ENCODE measurements at places on chromosomes 11 and 22.

DNA sequence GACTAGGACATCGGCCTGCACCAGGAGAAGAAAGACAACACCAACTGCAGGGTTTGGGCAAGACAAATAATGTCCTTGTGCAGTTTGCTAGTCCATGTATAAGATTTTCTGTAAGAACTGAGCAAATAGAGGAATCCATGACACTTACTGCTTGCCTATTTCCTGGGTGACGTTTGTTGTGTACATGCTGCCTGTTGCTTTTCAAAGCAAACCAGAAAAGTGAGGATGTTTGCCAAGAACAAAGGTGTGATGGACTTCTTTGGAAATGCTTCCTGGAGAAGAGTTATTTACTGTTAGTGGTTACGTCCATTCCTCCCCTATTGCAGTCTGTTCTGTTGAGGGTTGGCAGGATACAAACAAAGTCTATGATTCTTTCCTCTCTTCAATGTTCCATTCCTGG lies 126.5 kb downstream of the CASP12 start:
- no peak for DNase-seq

- no peak for DNase-seq
These were observed 2.3 kb upstream of the IRF7 start for GRCh38 chr11:617912-618682.

GRCh38 chr11:104033134-104033533 lies 3.3 kb upstream of the DDI1 start:
- DNase-seq = peak; percentile 84

DNA sequence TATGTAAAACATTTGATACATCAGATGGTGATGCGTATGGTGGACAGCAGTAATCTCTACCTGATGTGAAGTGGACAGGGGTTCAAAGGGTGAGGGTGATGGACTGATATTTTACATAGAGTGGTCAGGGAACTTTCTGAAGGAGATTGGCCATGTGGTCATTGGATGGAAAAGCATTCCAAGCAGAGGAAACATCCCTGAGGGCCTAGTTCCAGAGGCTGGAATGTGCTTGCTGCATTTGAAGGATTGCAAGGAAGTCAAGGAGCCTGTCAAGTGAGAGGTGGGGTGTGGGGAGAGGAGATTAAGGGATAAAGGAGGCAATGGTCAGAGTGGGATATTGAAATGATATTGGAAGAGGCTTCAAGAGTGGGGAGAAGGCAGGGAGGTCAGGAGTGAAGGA lies 151.9 kb upstream of the NTM start:
- no peak for DNase-seq

- DNase-seq = peak; percentile 5
These were observed 108.7 kb upstream of the SNX19 start for GRCh38 chr11:131025020-131025419.

DNA sequence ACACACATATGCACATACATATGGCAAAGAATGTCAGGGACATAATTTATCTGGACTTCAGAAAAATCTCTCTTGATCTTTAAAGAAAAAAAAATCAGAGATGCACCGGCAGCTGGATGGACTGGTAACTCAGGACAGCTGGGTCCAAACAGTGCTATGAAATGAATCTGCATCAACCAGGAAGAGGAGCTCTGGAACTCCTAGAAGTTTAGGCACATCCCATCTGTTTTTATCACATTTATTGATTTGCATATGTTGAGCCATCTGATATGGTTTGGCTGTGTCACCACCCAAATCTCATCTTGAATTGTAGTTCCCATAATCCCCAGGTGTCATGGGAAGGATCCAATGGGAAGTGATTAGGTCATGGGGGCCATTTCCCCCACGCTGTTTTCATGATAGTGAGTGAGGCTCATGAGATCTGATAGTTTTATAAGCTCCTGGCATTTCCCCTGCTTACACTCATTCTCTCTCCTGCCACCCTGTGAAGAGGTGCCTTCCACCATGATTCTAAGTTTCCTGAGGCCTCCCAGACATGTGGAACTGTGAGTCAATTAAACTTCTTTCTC lies 87.7 kb upstream of the AKIP1 start:
- no peak for DNase-seq

DNA sequence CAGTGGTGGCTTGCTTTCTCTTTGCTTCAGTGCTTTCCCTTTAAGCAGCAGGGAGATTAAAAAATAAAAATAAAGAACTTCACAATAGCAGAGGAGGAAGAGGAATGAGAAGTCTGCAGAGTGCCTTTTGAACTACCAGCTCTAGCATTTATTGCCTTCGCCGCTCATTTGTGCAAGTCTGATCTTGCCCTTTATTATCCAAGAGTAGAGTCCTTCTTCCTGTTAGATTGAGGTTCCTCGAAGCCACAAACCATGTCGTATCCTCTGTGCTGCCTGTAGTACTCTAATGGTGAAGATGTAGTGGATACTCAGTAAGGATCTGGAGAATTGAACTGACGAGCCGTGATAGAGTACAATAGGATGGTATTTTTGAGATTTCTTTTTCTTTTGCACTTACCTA lies 101.2 kb upstream of the RAG2 start:
- no peak for DNase-seq

DNA sequence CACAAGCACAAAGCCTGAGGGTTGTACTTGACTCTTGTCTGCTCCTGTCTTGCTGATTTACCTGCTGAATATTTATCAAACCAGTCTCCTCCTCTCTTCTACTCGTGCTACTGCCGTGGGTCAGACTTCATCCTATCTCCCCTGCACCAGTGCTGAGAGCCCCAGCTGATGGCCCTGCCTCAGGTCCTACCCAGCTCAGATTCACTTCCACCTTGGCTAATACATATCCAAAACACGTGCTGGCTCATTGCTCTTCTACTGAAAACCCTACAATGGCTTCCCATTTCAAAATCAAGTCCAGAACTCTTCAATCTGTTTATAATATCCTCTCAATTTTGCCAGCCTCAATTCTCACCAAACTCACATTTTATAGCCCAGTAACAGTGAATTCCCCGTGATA lies 48.3 kb downstream of the RAB30 start:
- DNase-seq = no peak

- DNase-seq = no peak
These were observed 15.4 kb downstream of the FAM83F start for GRCh38 chr22:40009951-40010671.

- no peak for DNase-seq
These were observed 644.2 kb downstream of the ETS1 start for GRCh38 chr11:127943152-127943551.

GRCh38 chr22:29216873-29217666 lies 11.4 kb downstream of the EMID1 start:
- DNase-seq = peak; percentile 15

DNA sequence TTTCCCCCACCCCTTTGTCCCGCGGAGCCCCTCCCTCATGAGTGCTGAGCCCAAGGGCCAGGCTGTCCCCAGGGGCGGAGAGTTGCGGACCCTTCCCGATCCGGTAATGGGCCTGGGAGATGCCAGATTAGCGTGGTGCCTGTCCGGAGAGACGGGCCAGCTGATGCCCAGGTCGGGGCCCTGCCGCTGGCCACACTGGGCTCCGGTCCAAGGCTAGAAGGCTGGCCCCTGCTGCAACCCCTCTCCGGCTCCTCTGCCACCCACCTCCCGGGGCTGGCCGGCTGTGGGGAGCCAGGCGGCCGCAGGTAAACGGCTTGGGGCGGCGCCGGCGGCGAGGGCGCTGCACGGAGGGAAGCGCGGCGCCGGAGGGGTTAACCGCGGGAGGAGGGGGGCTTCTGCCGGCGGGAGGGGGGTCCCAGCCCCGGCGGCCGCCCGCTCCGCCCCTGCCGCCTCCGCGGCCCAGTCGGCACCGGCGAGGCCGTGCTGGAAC lies at the start of gene KCNK4:
Gene KCNK4, plus strand, starts transcription at position 41 of the 490 bp plus-strand sequence. CDS start 1,717 bp downstream, outside the sequence.
- no peak for DNase-seq

DNA sequence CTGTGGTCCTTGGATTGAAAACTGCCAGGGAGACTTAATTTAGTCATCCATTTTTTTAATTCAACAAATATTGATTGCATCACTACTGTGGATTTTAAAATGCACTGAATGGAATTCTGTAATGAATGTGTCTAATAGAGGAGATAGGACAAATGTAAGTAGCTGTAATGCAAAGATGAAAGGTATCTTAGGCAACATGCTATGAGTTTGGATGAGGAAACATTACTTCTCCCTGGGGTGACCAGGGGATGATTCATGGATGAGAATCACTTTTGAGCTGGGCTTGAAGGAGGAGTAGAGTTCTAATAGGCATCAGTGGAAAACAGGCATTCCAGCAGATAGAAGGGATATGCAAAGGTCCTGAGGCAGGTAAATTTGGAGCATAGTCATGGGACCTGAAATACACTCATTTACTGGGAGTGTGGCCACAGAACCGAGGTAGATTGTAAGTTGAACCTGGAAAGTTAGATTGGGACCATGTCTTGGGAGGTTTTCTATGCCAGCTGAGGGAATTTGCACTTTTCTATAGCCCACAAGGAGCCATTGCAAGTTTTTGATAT lies 43.4 kb downstream of the PKNOX2 start:
- DNase-seq = no peak

DNA sequence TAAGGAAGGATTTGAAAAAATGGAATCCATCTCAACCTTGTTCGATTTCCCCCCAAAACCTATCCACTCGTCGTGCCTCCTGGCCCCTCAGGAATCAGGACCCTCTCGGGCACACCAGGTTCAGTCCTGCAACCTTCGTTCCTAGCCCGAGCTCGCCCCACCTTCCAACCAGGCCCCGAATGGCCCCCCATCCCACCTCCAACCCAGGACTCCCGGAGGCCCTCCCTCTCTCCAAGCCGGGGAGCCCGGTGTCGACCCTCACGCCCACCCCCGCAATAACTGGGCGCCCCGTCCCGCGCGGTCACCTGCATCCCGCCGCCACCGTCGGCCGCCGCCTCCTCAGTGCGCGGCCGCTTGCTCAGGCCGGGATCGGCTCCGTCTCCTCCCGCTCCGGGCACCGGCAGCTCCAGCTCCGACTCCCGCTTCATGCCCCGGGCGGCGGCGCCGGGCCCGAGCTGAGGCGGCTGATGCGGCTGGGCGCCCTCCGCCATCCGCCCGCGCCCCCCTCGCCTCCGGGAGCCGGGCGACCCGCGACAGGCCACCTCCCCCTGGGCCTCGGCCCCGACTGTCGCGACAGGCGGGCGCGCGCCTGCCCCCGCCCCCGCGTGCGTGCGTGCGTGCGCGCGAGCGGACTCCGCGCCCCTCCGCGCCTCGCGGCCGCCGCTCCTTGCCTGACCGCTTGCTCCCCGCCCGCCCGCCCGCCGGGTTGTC lies 534 bp downstream of the RBFOX2 start:
- DNase-seq = peak; percentile 45

GRCh38 chr22:38724926-38725571 lies 19.3 kb downstream of the GTPBP1 start:
- peak; percentile 49 for DNase-seq

Data from A549 (cell line).